ENCODE measurements at places on chromosomes 7 and 10. TPM values are rescaled to one million over a fixed set of nuclear protein-coding genes. Genes with fewer than 3 reads are reported as not detected.

DNA sequence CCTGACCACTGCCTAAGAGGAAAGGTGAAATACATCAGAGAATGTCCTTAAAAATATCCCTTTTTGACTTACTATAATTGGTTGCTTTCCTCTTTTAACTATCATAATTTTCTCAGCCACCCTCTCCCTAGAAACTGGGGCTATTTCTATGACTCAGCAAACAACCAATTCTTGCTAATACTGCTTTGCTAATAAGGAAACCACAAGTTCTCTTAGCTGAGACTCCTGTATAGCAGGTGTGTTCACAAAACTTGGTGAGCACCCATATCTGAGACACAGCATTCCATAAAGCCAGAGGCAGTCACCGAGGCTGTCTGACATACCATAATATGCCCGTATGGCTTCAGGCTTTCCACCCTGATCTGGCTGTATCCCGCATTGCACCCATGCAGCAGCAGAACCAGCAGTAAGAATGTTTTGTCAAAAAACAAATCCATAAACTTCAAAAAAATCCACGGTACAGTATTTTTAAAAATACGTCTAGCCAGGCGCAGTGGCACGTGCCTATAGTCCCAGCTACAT, 191.7 kb upstream of the C7orf33 start:
- H3K4me3 ChIP-seq = no peak overlapping the region
- H3K36me3 ChIP-seq = no peaks in the 10 kb centered on the region
- H3K27me3 ChIP-seq = no peaks in the 10 kb centered on the region
- no peaks in the 10 kb centered on the region for H3K4me1 ChIP-seq

DNA sequence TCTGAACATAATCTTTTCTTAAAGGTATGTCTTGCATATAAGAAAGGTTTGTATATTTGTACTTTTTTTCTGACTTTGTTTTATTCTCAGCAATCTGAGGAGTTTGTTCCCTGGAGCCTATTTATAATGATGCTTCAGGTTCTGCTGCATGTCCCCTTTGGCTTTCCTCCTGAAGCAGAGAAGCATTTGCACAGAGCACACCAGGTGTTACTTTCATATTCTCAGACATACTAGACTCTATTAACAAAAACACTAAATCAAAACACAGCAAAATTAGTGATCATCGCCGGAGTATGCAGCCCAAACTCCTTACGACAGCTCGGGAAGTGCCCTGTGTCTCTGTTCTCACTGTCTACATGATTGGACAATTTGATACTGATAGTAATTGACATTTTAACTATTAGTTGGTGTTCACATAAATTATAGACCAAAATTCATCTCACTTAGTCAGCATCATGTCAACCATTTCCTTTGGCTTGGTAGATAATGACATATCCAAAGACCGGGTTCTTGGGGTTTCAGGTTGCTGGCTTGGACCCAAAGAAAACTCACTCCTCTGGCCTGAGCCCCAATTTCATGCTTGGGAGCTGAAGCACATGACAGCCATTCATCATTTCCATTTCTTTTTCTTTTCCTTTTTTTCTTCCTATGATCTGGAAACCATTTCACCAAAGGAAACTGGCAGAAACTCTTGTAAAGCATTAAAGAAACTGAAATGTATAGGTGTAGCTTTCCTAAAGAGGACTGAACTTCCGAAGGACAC, 400.1 kb upstream of the NRP1 start:
- no peaks in the 10 kb centered on the region for H3K27me3 ChIP-seq
- no peak for DNase-seq
- H3K4me1 ChIP-seq = no peaks in the 10 kb centered on the region
- no peaks in the 10 kb centered on the region for H3K36me3 ChIP-seq

Gene DKK1
- total RNA-seq = 558 TPM

Gene LLCFC1
- not detected for total RNA-seq

DNA sequence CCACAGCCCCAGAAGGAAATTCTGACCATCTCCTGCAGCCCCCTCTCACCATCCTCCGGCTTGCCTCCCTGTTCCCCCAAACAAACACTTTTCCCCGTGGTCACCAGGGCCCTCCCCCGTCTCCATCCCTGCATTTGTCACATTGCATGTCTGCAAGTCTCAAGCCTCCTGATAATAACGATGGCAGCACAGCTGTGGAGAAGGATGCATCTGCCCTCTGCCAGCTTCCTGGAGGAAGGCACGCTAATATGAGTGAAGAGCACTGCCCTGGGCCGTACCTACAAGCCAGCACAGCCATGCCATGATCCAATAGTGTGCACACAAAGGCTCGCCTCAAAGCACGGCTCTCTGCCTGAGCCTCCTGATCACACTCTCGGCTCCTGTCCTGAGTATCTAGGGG, 98.5 kb downstream of the SLIT1 start:
- no peak overlapping the region for H3K27ac ChIP-seq
- no peaks in the 10 kb centered on the region for H3K4me1 ChIP-seq
- H3K36me3 ChIP-seq = no peaks in the 10 kb centered on the region

- no peaks in the 10 kb centered on the region for H3K4me1 ChIP-seq
- H3K36me3 ChIP-seq = no peaks in the 10 kb centered on the region
- H3K27ac ChIP-seq = no peak overlapping the region
- no peak for DNase-seq
- H3K4me3 ChIP-seq = no peak overlapping the region
Observed at GRCh38 chr10:14371581-14371980, 40.9 kb upstream of the FRMD4A start.

DNA sequence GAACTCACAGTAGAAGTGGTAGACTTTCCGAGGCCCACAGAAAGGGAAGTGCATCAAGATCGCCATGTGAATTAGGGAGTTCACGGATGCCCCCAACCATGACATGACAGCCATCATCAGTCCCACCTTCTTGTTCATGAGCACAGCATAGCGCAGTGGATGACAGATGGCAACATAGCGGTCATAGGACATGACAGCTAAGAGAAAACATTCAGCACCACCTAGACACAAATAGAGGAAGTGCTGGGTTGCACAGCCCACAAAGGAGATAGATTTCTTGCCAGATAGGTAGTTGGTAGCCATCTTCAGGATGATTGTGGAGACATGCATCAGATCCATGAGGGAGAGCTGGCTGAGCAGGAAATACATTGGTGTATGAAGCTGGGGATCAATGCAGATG, 342 bp downstream of the OR2AE1 start:
- no peaks in the 10 kb centered on the region for H3K4me1 ChIP-seq
- no peak overlapping the region for H3K4me3 ChIP-seq
- no peak for DNase-seq
- H3K27ac ChIP-seq = no peak overlapping the region

Gene ELN
- total RNA-seq = 974 TPM

- H3K4me1 ChIP-seq = peaks cover 19% of the 10 kb centered on the region
- H3K36me3 ChIP-seq = no peaks in the 10 kb centered on the region
- H3K27me3 ChIP-seq = no peaks in the 10 kb centered on the region
Observed at GRCh38 chr10:70827086-70827757, 11.5 kb downstream of the SGPL1 start.

Gene AP4M1
- total RNA-seq = 13.7 TPM

Gene MSMB
- total RNA-seq = not detected

- H3K4me3 ChIP-seq = peak overlapping the region; percentile 47
- H3K4me1 ChIP-seq = peaks cover 17% of the 10 kb centered on the region
- no peaks in the 10 kb centered on the region for H3K36me3 ChIP-seq
- peak overlapping the region; percentile 92 for H3K27ac ChIP-seq
- no peaks in the 10 kb centered on the region for H3K27me3 ChIP-seq
Observed at GRCh38 chr7:84412161-84412969, 217.8 kb upstream of the SEMA3A start.

GRCh38 chr7:28002638-28003037, 178.0 kb downstream of the JAZF1 start:
- H3K4me3 ChIP-seq = no peak overlapping the region
- peaks cover 5% of the 10 kb centered on the region for H3K4me1 ChIP-seq
- H3K27me3 ChIP-seq = no peaks in the 10 kb centered on the region

GRCh38 chr7:129896568-129897382, 56.0 kb downstream of the UBE2H start:
- DNase-seq = peak; percentile 66
- peaks cover 15% of the 10 kb centered on the region for H3K4me1 ChIP-seq
- no peak overlapping the region for H3K27ac ChIP-seq

GRCh38 chr7:19161671-19162070, 16.4 kb upstream of the FERD3L start:
- no peaks in the 10 kb centered on the region for H3K36me3 ChIP-seq
- 0 out of 2 replicates have a peak, but pooled peaks cover 6% of the 10 kb centered on the region for H3K4me1 ChIP-seq
- H3K27me3 ChIP-seq = no peaks in the 10 kb centered on the region
- no peak overlapping the region for H3K4me3 ChIP-seq
- no peak overlapping the region for H3K27ac ChIP-seq

Measured in GM23248 (cell line).